ENCODE measurements at places on chromosomes 6 and 20. TPM values are rescaled to one million over a fixed set of nuclear protein-coding genes. Genes with fewer than 3 reads are reported as not detected.

DNA sequence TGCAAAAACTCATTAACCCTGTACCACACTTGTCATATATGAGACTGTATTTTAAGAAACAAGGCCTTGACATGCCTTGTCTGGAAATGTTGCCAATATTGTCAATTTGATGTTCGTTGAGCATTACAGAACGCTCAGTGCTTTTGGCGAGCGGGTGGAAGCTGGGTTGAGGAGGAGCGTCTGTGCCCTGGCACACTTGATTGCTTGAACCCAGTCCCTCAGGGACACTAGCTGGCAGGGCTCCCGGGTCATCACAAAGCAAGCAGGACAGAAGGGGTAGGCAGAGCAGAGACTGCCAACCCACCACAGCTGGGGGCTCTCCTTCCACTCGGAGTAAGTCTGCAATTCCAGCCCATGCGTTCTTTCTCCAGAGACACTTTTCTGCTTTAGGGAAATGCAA is 286.3 kb downstream of the KHDC1L start:
- H3K27me3 ChIP-seq: no peaks in the 10 kb centered on the region
- no peak overlapping the region for H3K27ac ChIP-seq
- no peaks in the 10 kb centered on the region for H3K36me3 ChIP-seq

- H3K4me3 ChIP-seq: no peak overlapping the region
- H3K27ac ChIP-seq: no peak overlapping the region
Measured at GRCh38 chr20:18324596-18325089, 36.3 kb downstream of the ZNF133 start.

GRCh38 chr20:62742550-62742949 is 33.9 kb downstream of the NTSR1 start:
- DNase-seq: no peak
- H3K27me3 ChIP-seq: no peaks in the 10 kb centered on the region
- no peaks in the 10 kb centered on the region for H3K36me3 ChIP-seq
- no peak overlapping the region for H3K4me3 ChIP-seq
- H3K27ac ChIP-seq: no peak overlapping the region

DNA sequence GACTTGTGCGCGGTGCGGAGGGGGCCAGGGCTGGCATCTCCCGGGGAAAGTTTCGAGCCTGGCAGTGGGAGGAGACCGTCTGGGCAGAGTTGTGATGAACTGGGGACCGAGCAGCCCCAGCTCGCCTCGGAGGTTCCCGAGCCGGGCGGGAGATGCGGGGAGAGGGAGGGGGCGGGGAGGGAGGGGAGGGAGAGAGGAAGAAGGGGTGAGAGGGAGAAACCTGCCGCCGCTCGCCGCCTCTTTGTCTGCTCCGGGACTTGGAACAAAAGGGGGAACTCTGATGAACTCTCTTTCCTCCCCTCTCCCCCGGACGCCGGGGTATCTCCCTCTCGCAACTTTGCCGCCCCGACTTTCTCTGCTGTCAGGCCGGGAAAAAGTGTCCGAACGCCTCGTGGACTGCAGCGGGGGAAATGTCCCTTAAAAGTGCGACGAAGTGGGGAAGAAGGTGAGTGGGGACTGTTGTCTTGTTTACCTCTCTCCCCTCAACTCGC is 72.7 kb downstream of the SOX4 start:
- peaks cover 53% of the 10 kb centered on the region for H3K4me1 ChIP-seq
- H3K27me3 ChIP-seq: no peaks in the 10 kb centered on the region
- peak overlapping the region; percentile 82 for H3K27ac ChIP-seq
- H3K36me3 ChIP-seq: no peaks in the 10 kb centered on the region

- H3K4me3 ChIP-seq: no peak overlapping the region
- no peak overlapping the region for H3K27ac ChIP-seq
- no peaks in the 10 kb centered on the region for H3K4me1 ChIP-seq
- DNase-seq: no peak
- no peaks in the 10 kb centered on the region for H3K36me3 ChIP-seq
- no peaks in the 10 kb centered on the region for H3K27me3 ChIP-seq
Measured at GRCh38 chr6:80331974-80332373, 225.5 kb downstream of the BCKDHB start.

DNA sequence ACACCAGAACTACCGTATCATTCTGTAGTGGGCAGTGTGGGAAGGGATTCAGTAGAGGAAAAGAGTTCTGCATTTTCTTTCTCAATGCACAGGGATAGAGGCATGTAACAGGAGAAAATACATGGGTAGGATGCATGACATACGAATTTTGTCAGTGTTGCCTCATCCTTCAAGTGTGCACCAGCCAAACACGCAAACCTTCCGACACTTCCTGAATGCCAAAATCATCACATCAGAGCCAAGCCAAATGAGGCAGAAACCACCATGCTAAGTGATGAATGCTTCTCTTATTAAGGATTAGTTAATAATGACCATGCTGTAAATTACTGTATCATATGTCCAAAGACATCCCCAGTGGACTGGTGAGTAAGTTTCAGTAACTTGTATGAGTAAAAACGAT is 27.3 kb downstream of the RAMACL start:
- no peaks in the 10 kb centered on the region for H3K27me3 ChIP-seq
- no peaks in the 10 kb centered on the region for H3K36me3 ChIP-seq
- DNase-seq: no peak

- H3K36me3 ChIP-seq: no peaks in the 10 kb centered on the region
- no peaks in the 10 kb centered on the region for H3K27me3 ChIP-seq
- DNase-seq: no peak
Measured at GRCh38 chr6:105838171-105838570, 248.0 kb upstream of the PRDM1 start.

DNA sequence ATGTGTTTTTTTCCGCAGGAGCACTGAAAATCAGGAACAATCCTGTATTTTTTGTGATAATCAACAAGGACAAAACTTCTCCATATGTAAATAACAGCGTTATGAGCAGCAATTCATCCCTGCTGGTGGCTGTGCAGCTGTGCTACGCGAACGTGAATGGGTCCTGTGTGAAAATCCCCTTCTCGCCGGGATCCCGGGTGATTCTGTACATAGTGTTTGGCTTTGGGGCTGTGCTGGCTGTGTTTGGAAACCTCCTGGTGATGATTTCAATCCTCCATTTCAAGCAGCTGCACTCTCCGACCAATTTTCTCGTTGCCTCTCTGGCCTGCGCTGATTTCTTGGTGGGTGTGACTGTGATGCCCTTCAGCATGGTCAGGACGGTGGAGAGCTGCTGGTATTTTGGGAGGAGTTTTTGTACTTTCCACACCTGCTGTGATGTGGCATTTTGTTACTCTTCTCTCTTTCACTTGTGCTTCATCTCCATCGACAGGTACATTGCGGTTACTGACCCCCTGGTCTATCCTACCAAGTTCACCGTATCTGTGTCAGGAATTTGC is at the start of gene TAAR6:
Gene TAAR6 (plus strand): TSS at position 102 of the 557 bp plus-strand sequence. CDS start 0 bp downstream, at position 102.
- H3K36me3 ChIP-seq: no peaks in the 10 kb centered on the region
- no peaks in the 10 kb centered on the region for H3K4me1 ChIP-seq
- H3K27me3 ChIP-seq: no peaks in the 10 kb centered on the region
- no peak for DNase-seq

GRCh38 chr6:118683881-118684872 is 32.8 kb upstream of the CEP85L start:
- no peaks in the 10 kb centered on the region for H3K27me3 ChIP-seq
- H3K4me3 ChIP-seq: no peak overlapping the region
- peak; percentile 19 for DNase-seq
- H3K27ac ChIP-seq: no peak overlapping the region
- no peaks in the 10 kb centered on the region for H3K36me3 ChIP-seq

DNA sequence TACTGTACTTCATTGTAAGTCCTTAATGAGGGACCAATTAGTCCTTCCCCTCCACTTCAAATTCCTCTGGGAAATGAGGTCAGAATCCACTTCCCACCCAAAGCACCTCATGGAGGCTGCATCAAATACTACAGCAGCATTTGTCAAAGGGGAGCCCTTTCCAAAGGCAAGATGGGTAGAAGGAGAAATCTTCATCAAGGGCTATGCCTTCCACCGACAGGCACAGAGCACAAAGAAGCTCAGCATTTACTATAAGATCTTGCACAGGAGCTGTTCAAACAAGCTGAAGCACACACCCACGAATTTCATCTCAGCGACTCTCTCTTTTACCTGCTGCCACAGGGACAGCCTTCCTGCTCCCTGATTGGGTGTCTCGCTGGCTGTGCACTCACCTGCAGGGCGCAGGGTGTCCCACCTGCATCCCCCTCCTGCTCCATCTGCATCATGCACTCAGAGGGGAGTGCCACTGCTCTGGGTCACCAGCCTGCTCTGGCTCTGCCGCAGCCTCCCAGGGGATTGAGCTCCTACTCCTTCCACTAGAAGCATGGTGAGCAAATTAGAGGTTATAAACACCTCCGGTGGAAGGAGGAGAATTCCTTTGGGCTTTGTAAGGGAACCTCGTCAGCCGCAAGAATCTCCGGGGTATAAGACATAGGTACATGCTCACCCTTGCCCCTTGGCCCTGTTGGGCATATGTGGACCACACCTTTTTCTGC is 164.5 kb downstream of the ATXN1 start:
- H3K36me3 ChIP-seq: no peaks in the 10 kb centered on the region
- no peaks in the 10 kb centered on the region for H3K27me3 ChIP-seq
- no peak overlapping the region for H3K4me3 ChIP-seq
- H3K4me1 ChIP-seq: no peaks in the 10 kb centered on the region
- DNase-seq: peak; percentile 45

The C6orf58 gene
- total RNA-seq: not detected

The DLL1 gene
- 7.1 TPM for total RNA-seq

The NKX2-4 gene
- total RNA-seq: not detected

The CEP250 gene
- 20.3 TPM for total RNA-seq

The ZC3H12D gene
- total RNA-seq: 5.8 TPM

Data from esophagus muscularis mucosa (tissue), 4 donors.